ENCODE measurements at places on chromosomes 6 and 20.

GRCh38 chr6:135165031-135165430 lies 16.1 kb upstream of the MYB start:
- no peak for DNase-seq

DNA sequence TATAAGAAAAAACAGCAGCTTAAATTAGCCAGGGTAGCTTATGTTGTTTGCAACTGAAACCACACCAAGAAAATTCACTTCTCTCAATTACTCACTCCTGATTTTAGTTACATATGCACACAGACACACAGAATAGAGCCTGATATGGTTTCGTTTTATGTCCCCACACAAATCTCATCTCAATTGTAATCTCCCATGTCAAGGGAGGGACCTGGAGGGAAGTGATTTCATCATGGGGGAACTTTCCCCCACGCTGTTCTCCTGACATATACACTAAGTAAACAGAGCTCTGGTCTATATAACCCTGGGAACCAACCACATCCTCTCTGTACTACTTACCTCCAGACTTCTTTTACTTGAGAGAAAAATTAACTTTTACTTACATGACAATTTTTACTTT lies 9.8 kb downstream of the OR12D1 start:
- DNase-seq: no peak

GRCh38 chr6:41700463-41701347 lies 34.7 kb downstream of the TFEB start:
- peak; percentile 47 for DNase-seq

GRCh38 chr6:128251445-128252340 lies 268.7 kb downstream of the PTPRK start:
- peak; percentile 29 for DNase-seq

- no peak for DNase-seq
Observed at GRCh38 chr20:25238319-25239037, 9.4 kb upstream of the PYGB start.

Measured in mesendoderm (in vitro differentiated cells).